ENCODE measurements at places on chromosomes 16 and 17.

- no peak for DNase-seq
Observed at GRCh38 chr17:19372866-19373504, 5.3 kb upstream of the MAPK7 start.

DNA sequence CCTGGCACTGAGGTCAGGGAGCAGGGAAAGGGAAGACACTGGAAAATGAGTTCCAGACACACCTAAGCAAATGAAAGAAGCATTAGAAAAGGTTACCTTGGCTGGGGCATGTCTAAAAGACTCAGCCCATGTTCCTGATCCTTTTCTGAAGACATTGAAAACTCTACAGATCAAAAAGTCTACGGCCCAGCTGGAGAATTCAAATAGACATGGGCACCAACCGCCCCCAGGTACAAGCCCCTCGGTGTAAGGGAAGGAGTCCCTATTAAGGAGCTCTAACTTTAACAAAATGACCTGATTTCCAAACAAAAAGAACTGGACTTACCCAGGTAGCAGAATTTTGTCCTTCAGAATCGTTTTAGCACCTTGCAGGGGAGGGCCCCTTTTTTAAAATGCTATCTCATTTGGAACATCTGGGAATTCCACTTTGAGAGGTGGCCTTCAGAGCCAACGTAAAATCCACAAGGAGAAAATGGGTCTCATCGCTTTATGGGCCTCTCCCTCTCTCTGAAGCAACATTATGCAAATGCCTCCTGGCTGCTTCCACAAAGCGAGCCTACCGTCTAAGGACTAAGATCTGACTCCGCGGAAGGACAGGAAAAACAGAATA, 43.6 kb upstream of the RBFOX3 start:
- no peak for DNase-seq

DNA sequence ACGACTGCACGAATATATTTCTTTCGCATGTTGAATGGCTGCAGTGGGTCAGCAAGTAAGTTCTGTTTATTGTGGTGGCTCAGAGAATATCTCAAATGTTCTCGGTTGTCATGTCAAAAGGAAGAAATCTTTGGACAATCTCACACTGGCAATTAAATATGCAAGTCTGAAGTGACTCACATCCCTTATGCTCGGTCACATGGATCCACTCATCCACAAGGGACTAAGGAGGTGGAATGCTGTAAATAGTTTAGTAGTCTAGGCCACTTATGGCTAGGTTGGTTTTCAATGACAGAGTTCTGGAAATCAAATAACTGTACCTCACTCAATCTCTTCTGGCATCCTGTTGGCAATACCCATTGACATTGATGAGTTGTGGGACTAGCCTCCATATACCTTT, 33.0 kb upstream of the PMP22 start:
- no peak for DNase-seq

GRCh38 chr17:29590411-29591145, 1.1 kb upstream of the GIT1 start:
- DNase-seq = peak; percentile 93

All from NCI-H2171 treated with DMSO at 0.1 percent for 48 hours (cell line).